NCI-H526 treated with DMSO at 0.1 percent for 48 hours (cell line): ENCODE measurements at places on chromosomes 1 and 21.
A peak's percentile ranks its signal among the peaks of the same experiment; 100 is the strongest.

- no peak for DNase-seq
Measured at GRCh38 chr1:55987491-55988249, 591.7 kb downstream of the PLPP3 start.

- DNase-seq, result no peak
Measured at GRCh38 chr1:170729225-170730002, 65.5 kb downstream of the PRRX1 start.

GRCh38 chr1:212667223-212668139 is 32.2 kb downstream of the BATF3 start:
- DNase-seq, result peak; percentile 12

- DNase-seq, result no peak
Measured at GRCh38 chr1:14735841-14736240, 137.4 kb downstream of the KAZN start.

- no peak for DNase-seq
Measured at GRCh38 chr1:225875044-225875815, 7.0 kb downstream of the TMEM63A start.

DNA sequence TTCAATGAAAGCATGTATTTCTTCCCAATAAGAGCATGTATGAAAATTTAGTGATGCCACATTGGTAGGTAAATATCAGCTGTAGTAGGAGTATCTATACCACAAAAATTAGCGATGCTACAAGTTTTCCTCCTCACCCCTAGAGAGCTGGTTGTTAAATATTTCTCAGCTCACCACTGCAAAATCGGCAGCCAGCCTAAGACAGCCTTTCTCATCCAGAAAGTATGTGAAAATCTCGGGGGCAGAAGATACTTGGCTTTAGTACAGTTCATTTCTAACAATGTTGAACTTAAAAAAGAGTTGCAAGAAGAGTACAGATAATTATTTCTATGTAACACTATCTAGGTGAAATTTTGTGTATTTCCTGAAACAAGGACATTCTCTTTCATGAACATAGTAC is 235.4 kb downstream of the TPR start:
- DNase-seq, result no peak

DNA sequence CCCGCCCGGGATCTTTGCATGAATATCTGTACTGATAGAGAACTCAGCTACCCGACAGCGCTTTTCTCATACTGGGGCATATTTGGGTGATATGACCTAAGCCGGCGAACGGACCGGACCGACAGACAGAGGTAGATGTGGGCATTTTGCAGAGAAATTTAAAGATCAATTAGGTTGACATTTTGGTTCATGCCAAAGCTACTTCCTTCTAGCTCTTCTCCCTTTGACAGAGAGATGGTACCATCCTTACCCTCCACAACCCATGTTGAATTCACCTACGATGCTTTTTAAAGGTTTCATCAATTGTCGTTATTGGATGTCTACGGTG is 459 bp downstream of the ARV1 start:
- no peak for DNase-seq

- no peak for DNase-seq
Measured at GRCh38 chr1:40840526-40841323, 21.4 kb downstream of the CITED4 start.
